ENCODE measurements at places on chromosomes 11 and 22. TPM values are rescaled to one million over a fixed set of nuclear protein-coding genes. Genes with fewer than 3 reads are reported as not detected.

EXT2 gene
- total RNA-seq: 61.7 TPM

RASD2 gene
- total RNA-seq: 1.7 TPM

TSPAN32 gene
- not detected for total RNA-seq

TUB gene
- 5.7 TPM for total RNA-seq

SAA4 gene
- total RNA-seq: not detected

CERK gene
- total RNA-seq: 24.9 TPM

VSIG10L2 gene
- not detected for total RNA-seq

POU2AF3 gene
- total RNA-seq: 0.37 TPM

TEX12 gene
- not detected for total RNA-seq

SOX6 gene
- total RNA-seq: 0.25 TPM

RHOD gene
- total RNA-seq: 47.7 TPM

CASP5 gene
- not detected for total RNA-seq

BMAL1 gene
- 14.5 TPM for total RNA-seq

KRTAP5-10 gene
- not detected for total RNA-seq

PRR33 gene
- not detected for total RNA-seq

Measured in A549 treated with CpdA at 1 μM for 4 hours (cell line).